ENCODE measurements at places on chromosomes 3 and 15.

- DNase-seq: no peak
Observed at GRCh38 chr3:5644773-5645670, 457.5 kb downstream of the EDEM1 start.

DNA sequence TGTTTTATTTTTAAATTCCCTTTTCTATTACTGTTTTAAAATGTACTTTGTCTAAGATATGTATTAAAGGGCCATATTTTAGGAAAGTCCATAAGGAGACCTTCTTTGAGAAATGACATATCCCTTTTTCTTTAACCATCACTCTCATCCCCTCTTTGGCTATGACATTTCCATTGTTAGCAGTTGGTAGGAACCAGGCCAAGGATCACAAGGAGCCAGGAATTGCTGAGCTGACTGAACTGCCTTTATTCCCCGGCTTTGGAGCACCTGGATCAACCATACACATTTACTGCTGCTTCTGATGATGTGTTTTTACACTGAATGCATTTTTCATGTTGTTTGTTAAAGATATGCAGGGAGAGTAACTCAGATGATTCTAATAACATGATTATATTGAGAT lies 79.7 kb downstream of the HHLA2 start:
- no peak for DNase-seq

DNA sequence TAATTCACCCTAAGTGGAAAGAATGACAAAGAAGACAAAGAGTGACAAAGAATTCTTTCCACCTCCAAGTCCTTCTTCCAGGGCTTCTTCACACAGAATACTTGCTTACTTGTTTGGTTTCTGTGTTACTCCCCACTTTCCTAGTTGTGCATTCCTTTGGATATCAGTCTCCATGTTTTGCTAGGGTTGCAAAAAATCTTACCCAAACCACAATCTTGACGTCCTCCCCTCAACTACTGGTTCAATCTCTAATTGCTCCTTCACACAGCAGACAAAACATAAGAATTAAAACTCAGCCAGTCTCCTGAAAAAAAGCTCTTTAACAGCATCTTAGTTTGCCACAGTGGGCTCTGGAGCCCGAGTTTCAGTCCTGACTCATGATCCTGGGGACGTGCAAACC lies 297.6 kb upstream of the CHRNA7 start:
- no peak for DNase-seq

GRCh38 chr3:114464548-114464947 lies 170.7 kb downstream of the TIGIT start:
- no peak for DNase-seq

- DNase-seq: no peak
Observed at GRCh38 chr15:91689377-91689776, 164.1 kb upstream of the SLCO3A1 start.

- DNase-seq: no peak
Observed at GRCh38 chr3:123745184-123745855, 138.8 kb downstream of the MYLK start.

DNA sequence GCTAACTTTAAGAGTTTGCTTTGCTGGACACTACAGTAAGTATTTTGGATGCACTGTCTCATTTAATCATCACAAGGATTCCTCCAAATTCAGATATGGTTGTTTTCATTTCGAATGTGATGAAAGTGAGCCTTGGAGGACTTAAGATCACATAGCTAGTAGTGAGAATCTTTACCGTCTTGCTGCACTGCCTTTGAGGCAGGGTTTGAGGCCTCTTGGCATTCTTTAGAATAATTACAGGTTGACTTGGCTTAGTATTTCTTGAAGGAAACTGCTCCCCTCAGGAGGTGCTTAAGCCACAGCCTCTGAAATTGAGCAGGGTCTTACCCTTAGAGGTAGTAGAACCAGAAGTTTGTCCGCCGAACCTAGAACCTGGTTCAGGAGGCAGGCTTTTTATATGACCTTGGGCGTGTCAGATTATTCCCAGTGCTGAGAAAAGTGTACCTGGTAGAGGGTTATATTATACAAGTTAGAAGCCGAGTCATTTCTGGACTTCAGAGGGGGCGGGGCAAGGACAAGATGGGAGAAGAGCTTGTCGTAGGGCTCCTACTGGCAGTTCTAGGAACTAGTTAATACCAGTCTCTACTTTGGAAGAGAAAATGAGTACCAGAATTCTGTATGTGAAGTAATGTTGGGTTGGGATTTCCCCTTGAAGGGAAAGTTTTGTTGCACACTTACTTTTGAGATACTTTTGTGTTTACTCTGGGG lies 1.1 kb downstream of the TFG start:
- peak; percentile 11 for DNase-seq

- peak; percentile 3 for DNase-seq
Observed at GRCh38 chr3:113111011-113111707, 100.2 kb upstream of the BOC start.

DNA sequence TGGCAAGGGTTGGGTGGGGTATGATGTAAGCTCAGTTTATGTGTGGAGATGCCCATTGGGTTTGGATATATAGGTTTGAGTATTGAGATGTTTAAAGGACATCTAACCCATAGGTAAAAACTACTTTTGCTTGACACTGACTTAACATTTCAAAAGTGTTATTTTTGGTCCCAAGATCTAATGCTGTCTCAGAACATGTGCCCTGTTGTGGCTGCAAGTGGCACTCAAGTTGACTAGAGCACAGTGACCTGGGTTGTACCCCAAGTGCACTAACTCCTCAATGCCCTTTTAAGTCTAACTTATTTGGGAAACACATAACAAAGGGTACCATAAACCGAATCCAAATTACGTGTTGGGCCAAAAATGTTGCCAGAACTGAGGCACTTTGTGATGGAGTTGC lies 56.5 kb upstream of the CCR4 start:
- DNase-seq: no peak

- no peak for DNase-seq
Observed at GRCh38 chr3:88364926-88365325, 215.2 kb downstream of the C3orf38 start.

GRCh38 chr3:168093229-168093628 lies 2.5 kb downstream of the GOLIM4 start:
- DNase-seq: no peak

DNA sequence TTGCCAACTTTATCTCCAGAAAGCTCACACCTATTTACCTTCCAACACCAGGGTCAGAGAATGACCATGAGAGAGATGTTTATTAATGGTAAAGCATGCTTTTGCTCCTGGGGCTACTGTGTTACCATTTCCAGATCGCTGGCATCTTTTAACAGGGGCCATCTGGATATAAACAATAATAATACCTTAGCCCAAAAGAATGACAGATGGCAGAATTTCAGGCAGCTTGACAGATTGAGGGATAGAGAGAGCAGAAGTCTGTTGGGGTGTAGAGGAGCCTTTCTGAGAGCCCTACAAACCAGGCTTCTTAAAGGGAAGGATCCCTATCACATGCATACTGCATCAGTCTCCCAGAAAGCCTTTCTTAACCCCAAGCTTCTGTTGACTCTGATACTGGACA lies 17.7 kb downstream of the RBP1 start:
- no peak for DNase-seq

- DNase-seq: no peak
Observed at GRCh38 chr3:168705412-168705811, 609.7 kb upstream of the GOLIM4 start.

DNA sequence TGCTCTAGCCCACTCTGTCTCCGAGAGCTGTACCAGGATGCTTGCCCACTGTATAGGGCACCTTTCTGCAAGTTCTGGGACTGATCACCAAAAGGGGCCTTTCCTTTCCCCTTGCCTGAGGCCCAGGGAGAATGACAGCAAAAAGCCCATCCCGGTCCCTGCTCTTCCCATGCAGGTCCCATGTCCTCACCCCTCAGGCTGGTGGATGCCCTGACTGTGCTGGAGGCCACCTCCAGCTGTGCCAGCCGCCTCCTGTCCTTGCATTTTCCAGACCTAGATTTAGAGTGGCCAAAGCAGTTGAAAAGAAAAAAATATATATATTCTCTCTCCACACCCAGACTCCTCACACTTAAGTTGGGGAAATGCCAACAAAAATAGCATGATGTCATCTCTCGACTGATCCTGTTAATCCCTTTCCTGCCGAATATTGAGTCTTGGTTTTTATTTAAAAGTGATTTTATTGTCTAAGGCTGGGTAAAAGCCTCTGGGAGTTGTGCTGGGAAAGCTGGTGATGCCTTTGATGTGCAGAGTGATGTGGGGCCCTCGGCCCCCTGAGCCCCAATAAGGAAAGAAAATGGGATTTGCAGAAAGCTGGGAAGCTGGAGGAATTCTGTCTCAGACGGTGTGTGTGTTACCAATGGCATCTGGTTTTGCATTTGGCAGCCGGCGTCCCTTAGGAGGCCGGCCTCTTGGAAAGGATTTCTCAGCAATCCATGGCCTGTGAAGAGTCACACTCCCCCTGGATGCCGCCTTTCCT lies 29.3 kb upstream of the TPM1 start:
- no peak for DNase-seq

- no peak for DNase-seq
Observed at GRCh38 chr3:45145681-45146614, at the start of gene CDCP1. TSS of gene CDCP1 (minus strand) at chr3:45146378. CDS start at chr3:45146287, 91 bp downstream.

- DNase-seq: no peak
Observed at GRCh38 chr3:109900783-109901182, 563.4 kb upstream of the DPPA4 start.

- DNase-seq: no peak
Observed at GRCh38 chr3:69313251-69313650, 72.6 kb downstream of the FRMD4B start.

- peak; percentile 71 for DNase-seq
Observed at GRCh38 chr3:128322030-128323022, 144.4 kb downstream of the DNAJB8 start.

- DNase-seq: no peak
Observed at GRCh38 chr3:119913021-119913420, 131.1 kb downstream of the NR1I2 start.

- no peak for DNase-seq
Observed at GRCh38 chr15:77803487-77803886, 170.8 kb upstream of the LINGO1 start.

- DNase-seq: no peak
Observed at GRCh38 chr3:29203851-29204250, 77.0 kb upstream of the RBMS3 start.

DNA sequence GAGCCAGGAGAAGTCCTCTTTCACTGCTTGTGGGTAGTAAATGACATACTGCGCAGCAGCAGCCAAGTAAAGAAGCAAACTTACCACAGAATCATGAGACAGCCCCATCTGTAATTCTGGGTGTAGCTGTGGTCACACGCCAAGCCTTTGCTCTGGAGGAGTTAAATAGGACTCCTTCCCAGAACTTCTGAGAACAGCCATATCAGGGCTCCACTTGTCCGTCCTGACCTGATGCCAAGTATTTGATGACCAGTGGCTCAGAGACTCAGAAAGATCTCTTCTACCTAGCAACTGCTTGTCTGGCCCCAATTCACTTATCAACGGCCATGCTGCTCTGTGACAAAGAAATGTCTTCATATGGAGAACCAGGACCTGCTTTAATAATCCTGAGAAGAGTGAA lies 20.6 kb upstream of the GOLIM4 start:
- no peak for DNase-seq

GRCh38 chr3:64650096-64650622 lies 37.6 kb downstream of the ADAMTS9 start:
- no peak for DNase-seq

DNA sequence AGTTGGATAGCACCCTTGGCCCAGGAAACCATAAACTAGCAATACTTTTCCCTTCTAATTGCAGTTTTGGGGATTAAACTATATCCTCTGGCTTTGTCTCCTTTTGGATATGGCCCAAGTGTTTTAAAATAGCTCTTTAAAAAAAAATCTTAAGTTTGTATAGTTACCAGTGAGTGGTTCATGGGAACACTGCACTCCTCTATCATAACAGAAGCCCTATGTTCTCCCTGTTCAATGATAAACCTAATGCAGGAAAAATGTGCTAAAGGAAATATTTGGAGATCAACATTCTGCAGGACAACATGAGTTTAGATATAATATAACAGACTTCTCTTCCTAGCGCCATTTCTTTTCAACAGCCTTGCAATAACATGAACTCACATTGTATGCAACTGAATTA lies 13.1 kb downstream of the MRPL47 start:
- no peak for DNase-seq

DNA sequence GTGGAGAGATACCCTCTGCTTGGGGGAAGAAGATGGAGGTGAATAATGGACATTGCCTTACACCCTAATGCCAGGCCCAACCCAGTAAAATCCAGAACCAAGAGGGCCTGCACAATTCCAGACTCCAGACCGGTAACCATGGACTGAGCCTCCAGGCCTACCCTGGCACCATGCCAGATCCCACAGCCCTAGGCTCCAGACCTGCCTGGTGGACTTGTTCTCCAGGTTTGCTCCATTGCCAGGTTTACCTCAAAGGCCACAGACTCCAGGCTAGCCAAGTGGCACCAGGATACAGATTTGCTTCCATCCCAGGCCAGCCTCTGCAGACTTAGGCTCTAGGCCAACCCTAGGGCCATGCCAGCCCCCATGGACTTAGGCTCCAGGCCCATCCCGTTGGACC lies 14.0 kb downstream of the PLCH1 start:
- DNase-seq: no peak

DNA sequence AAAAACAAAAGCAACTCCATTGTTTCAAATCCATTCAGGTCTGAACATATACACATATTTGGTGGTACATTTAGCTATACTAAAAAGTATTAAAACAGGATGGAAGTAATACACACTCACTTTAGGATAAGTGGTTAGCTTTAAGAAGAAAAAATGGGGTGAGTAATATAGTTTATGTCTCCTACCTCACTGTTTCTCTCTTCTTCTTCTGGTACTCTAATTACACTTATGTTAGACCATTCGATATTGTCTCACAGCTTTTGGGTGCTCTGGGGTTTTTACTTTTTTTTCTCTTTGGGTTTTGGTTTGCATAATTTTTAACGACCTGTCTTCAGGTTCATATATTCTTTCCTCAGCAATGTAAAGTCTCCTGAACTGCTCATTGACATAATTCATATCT lies 75.4 kb upstream of the AKAP13 start:
- DNase-seq: no peak

GRCh38 chr15:52361494-52361893 lies 65.9 kb upstream of the MYO5C start:
- DNase-seq: no peak

GRCh38 chr3:113166357-113166718 lies 45.0 kb upstream of the BOC start:
- DNase-seq: no peak

DNA sequence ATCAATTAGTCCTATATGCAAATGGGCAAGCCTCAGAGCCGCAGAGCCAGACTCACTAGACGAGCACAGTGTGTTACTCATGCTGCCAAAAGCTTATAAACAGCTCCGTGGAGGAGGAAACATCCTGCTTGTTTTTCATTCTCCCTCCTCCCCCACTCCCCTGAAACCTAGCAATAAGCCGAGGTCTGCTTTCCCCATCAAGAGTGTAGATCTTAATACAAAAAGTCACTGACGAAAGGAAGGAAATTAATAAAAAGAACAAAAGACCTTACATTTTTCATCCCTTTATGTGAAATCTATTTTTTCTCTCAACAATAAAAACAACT lies 88.5 kb downstream of the XXYLT1 start:
- DNase-seq: no peak

- no peak for DNase-seq
Observed at GRCh38 chr3:77039606-77040171, at the start of gene ROBO2. TSS of gene ROBO2 (plus strand) at chr3:77040099. CDS start at chr3:77040786, 687 bp downstream.

- DNase-seq: no peak
Observed at GRCh38 chr15:75785771-75786574, 57.3 kb upstream of the UBE2Q2 start.

All from CD4-positive, alpha-beta T cell treated with Interleukin-6 at 100 ng/mL for 8 hours (primary cell).